ENCODE measurements at places on chromosomes 5 and 9.

DNA sequence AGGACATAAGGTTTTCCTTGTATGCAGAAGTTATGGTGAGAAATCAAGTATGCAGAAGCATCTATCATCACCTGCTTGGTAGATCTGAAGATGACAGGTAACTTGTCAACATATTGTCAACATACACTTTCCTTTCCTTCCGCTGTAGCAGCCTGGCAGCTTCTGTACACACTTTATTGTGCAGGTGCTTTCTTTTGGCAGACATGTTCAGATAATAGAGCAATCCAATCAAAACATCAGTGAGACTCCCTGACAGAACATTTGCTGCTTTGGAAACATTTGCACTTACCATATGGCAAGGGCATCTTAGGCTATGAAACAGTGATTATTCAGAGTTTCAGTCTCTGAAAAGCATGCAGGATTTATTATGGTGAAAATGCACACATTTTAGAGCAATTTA, 161.1 kb upstream of the CDH12 start:
- DNase-seq = no peak

GRCh38 chr9:93041108-93041802, 17.2 kb upstream of the SUSD3 start:
- DNase-seq = no peak

DNA sequence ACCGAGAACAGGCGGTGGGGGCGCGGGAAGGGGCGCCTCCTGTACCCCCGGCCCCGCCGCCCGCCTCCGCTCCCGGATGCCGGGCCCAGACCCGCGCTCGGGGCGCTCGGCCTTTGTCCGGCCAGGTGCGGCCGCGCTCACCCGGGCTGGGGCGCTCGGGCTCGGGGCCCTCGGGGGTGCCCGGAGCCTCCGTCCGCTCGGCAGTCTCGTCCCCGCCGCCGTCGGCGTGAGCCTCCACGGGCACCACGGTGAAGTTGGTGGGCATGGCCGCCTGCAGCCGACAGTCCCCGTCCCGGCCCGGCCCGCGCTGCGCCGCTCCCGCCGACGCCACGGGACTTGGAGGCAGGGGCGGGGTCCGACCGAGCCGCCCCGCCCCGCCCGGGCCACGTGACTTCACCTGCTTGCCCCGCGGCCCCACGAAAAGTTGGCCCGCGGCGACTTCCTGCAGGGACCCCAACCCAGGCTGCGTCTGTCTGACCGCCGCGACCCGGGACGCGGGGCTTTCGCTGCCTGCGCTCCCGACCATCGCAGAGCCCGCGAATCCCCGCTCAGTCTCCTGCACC, at the start of gene SLC12A7:
Gene SLC12A7 (minus strand): TSS at position 337 of the 563 bp plus-strand sequence. CDS start 72 bp downstream, at position 265.
- no peak for DNase-seq

- DNase-seq = no peak
Observed at GRCh38 chr5:181236471-181236870, 7.2 kb downstream of the RACK1 start.

DNA sequence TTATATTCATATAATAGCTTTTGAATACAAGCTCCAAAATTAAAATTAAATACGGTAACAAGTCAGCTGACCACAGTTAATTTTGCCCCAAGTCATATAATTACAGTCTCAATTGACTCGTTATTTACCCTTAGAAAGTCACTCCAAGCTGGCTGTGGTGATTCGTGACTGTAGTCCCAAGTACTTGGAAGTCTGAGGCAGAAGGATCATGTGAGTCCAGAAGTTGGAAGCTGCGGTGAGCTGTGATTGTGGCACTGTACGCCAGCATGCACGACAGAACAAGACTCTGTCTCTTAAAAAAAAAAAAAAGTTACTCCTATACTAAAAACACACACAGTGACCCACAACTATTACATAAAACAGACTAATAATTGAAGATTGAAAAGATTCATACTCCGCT, 31.6 kb upstream of the DTWD2 start:
- DNase-seq = no peak

- DNase-seq = no peak
Observed at GRCh38 chr5:142946547-142947426, 176.6 kb downstream of the ARHGAP26 start.

DNA sequence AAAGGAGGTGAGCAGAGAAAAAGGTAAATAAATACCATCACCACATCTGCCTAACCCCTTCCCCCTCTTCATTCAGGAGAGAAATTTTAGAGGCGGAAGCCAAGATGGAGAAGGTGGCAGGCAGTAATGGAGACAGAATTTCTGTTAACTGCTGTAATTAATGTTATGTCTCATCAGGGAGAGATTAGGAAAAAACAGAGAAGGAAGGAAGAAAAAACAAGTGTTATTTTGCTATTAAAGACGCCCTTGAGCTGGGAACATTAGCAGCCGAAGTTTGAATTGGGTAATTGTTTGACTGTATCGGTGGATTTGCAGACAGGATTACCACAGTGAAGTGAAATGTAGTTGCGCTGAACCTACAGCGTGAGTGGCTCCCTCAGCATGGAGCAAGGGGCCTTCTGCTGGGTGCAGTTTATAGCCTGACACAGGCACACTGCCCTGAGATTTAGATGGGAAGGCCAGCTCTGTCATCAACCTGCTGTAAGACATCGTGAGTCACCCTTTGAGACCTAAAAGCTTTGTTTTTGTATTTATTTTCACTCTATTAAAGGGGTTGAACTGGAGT, 136.3 kb downstream of the ASTN2 start:
- no peak for DNase-seq

DNA sequence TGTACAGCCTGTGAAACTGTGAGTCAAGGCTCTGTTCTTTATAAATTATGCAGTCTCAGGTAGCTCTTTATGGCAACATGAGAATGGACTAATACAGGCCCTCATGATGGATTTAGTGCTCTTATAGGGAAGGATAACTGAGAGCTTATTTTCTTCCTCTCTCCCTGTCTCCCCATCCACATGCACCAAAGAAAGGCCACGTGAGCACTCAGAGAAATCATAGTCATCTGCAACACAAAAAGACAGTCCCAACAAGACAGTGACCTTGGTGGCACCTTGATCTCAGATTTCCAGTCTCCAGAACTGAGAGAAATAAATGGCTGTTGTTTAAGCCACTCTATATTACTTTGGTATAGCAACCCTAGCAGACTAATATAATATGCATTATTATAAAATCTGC, 2133.6 kb upstream of the ACO1 start:
- no peak for DNase-seq

- peak; percentile 34 for DNase-seq
Observed at GRCh38 chr9:36928670-36929349, 105.3 kb downstream of the PAX5 start.

GRCh38 chr5:93192683-93193082, 388.3 kb downstream of the NR2F1-AS1 start:
- no peak for DNase-seq

DNA sequence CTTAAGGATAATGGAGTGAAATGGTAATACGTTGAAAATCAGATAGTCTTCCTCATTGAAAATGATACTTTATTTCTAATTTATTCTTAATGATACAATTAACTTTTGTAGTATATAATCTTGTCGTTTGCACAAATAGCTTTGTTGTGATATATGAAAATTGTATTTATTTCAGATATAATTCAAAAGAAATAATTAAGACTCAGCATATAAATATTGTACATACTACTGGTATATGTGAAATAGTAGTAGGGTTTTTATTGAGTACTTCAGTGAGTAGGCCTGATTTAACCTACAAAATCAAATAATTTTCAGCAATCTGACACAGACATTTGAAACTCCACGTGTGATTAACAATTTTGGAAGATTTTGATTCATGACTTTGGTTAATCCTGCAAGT, 4.8 kb downstream of the C5orf22 start:
- no peak for DNase-seq

DNA sequence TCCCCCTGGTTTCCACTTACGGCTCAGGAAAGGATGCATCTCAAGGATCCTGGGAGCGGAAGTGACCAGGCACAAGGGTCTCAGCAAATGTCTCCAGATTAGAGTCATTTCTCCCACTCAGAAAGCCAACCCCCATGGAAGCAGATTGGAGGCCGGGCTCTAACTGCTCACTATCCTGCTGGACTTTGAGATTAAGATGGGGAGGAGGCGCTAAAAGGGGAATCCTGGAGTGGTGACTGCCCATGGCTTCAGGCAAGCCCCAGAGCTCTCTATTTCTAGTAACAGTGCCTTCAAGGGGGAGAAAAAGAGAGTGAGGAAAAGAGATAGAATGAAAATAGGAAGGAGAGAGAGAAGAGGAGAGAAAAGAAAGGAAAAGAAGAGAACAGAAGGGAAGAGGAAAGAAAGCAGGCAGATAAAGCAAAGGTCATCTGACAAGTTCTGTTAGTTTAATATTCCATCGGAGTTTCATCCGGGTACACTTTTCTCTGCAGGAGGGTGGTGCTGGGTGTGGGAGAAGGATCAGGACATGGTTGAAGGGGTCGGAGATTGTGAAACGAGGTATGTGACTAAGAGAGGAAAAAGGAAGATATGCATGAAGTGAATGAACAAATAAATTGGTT, at the start of gene AGXT2:
Gene AGXT2 (minus strand): TSS at position 165 of the 620 bp plus-strand sequence. CDS start 57 bp downstream, at position 108.
- DNase-seq = no peak

GRCh38 chr5:176882567-176882903, 16.6 kb downstream of the HK3 start:
- no peak for DNase-seq

GRCh38 chr9:26329974-26330373, 562.6 kb downstream of the CAAP1 start:
- no peak for DNase-seq

DNA sequence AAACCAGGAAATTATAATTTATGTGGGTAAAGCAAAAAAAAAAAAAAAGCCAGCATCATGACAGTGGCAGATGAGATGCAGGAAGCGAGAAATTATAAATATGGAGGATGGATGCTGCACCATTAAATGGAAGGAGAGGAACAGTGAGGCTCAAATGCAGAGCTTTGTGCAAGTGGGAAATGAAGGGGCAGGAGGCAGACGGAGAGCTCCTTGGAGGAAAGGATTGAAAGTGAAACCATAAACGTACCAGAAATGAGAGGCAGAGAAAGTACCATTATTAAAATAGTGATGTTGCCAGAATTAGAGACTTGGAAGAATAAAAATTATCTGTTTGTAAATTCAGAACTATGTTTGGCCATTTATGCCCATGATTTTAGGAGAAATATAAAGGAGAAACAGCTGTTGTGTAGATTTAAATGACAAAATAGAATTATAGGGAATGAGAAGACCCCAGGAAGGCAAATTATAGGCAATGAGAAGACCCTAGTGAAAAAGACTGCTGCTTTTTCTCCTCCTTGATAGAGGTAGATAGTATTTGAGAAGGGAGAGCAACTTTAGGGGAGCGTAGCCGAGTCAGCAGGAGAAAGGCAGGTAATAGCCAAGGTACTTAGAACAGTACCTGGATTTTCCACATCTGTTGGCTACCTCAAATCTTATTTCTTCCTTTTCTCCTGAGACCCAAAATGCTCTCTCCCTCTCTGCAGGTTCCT, 341.0 kb upstream of the CD180 start:
- DNase-seq = peak; percentile 32

DNA sequence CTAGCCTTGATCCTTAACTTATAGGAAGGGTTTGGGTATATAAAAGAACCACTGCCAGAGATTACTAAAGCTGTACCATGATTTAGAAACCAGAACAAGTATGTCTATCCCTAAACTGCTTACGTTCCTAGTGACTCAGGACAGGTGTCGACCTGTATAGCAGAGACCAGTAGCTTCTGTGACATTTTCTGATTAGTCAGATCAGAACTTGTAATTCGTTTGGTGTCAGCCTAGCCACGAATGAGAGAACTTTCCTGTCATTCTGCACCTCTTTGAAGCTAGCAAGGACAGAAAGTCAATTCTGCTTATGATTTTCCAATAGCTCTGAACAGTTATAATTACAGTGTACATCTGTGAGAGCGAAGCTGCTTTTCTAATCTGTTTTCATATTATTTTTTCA, 39.5 kb downstream of the PRKACG start:
- no peak for DNase-seq

GRCh38 chr5:80955082-80955590, 5.0 kb upstream of the RASGRF2 start:
- no peak for DNase-seq

GRCh38 chr5:86838083-86838482, 220.3 kb downstream of the COX7C start:
- no peak for DNase-seq

- DNase-seq = no peak
Observed at GRCh38 chr5:160743027-160743426, 109.0 kb downstream of the ATP10B start.

GRCh38 chr9:98791608-98792490, 4.5 kb downstream of the ANKS6 start:
- DNase-seq = no peak

DNA sequence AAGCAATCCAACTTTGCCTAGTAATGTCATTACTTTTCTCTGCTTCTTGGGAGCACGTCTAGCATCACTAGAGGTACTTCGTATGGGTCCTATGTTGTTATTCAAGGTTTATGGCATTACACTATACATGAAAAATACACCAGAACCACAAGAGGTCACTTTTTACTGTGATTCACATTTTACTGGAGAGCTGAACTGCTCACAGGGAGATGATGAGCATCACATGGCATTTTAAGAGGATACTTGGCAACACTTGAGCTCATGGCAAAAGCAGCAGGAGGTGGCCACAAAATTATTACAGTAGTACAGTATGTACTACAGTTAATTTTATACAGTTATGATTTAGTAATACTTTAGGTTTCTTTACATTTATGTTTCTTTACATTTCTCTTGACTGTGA, 223.4 kb downstream of the PARP8 start:
- peak; percentile 2 for DNase-seq

- no peak for DNase-seq
Observed at GRCh38 chr5:141841378-141842180, 36.6 kb downstream of the PCDH1 start.

DNA sequence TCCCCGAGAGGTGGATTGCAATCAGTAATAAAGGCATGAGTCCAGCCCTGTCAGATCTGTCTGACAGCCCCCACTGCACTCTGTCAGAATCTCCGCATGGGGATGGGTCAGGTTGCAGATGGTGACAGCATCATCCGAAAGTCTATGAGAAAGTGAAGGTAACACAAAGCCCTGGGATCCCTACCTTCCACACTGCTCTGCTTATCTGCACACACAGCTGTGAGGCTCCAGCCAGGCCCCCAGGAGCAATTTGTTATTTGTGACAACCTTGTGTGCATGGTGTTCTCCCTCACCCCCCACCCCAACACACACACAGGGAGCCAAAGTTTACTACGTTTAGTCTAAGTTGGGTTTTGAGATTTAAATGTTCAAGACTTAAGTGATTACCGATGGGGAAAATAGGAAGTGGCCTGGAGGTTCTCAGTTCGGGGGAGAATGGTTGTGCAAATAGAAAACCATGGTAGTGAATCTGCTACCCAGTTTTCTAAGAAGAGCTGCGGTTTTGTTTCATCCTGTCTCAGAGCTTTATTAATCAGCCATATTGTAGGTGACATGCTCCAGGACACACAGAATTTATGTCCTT, 92.7 kb downstream of the SV2C start:
- DNase-seq = no peak

Measured in mesenchymal stem cell (in vitro differentiated cells and primary cell).